ENCODE measurements at places on chromosomes 6 and 20.

GRCh38 chr6:167464177-167464576 is 139.3 kb downstream of the TTLL2 start:
- DNase-seq: no peak

- DNase-seq: no peak
Measured at GRCh38 chr6:14758421-14759081, 487.3 kb upstream of the JARID2 start.

DNA sequence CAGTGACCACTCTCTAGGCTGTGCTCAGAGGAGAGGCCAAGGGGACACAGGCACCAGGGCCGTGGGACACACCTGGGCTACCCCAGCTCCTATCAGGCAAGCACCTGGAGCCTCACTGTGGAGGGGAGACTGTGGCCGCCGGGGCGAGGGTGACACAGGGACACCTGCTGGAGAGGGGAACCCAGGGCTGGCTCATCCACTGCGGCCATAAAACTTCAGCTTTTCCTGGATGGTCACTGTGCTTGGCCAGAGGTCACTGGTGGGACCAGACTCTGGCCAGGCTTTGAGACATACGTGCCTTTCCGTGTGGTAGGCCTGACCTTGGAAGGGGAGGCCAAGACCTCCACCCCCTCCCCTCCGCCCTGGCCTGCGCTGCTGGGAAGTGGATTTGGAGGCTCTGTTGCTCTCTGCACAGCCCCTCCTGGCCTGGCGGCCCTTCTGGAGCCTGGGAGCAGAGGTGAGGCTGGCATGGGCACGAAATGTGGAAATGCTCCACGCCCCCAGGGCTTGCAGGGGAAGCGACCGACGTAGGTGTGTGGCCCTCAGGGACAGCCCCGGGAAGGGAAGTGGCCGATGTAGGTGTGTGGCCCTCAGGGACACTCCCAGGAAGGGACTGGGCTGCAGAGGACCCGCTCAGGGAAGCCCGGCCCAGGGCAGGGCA is 42.9 kb upstream of the BHLHE23 start:
- DNase-seq: no peak

- DNase-seq: no peak
Measured at GRCh38 chr20:51500936-51501335, 41.6 kb downstream of the NFATC2 start.

DNA sequence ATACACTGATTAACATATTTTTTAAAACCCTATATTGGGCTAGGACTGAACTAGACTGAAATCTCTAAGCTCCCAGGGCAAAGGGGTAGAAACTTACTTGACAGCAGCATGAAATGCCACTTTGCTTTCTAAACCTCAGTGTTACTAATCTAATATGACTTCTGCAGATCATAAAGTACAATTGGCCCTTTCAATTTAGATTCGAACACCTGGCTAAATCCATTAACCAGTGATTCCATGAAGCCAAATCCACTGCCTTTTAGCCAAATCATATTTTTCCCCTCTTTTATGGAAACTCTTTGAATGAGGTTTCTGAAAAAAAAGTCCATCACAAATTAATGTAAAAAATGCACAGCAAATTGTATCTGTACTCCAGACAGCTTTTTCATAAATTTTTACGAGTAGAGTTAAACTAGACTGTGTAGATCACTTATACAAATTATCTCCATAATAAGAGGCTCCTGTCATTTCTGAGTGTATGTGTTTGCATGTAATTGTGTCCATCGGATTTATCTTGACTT is 25.7 kb downstream of the EPHA7 start:
- no peak for DNase-seq

DNA sequence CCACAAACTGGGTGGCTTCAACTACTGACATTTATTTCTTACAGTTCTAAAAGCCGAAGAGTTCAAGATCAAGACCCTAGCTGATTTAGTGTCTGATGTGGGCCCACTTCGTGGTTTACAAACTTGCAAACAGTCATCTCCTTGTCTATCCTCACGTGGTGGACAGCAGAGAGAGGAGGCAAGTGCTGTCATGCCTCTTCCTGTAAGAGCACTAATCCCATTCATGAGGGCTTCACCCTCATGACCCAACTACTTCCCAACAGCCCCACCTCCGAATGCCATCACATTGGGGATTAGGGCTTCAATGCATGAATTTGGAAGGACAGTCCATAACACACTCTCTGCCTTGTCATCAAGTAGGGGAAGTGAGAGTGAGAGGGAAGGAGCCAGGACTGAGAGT is 15.6 kb upstream of the ISM1 start:
- no peak for DNase-seq

Data from activated CD8-positive, alpha-beta memory T cell treated with anti-CD3 and anti-CD28 coated beads for 1 hour (primary cell).